Lower leg skin (tissue), 4 donors: ENCODE measurements at places on chromosomes 4 and X.

DNA sequence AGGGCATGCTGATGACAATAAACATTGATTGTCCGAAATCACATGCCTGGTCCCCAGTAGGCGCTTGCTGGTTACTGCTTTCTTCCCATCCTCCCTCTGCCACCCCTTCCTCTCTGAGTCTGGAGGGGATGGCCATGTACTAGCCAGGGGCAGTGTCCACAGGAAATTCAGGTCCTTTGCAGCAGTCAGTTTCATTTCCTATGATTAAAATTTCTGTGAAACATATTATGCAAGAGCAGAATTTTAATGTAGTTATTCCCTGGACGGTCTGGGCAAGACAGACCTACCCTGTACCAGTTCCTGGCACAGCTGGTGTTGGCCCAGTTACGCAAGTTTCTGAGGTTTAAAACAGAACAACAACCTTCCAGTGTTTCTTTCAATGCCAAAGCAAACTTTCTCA is 28.2 kb upstream of the TLR2 start:
- no peak for DNase-seq

DNA sequence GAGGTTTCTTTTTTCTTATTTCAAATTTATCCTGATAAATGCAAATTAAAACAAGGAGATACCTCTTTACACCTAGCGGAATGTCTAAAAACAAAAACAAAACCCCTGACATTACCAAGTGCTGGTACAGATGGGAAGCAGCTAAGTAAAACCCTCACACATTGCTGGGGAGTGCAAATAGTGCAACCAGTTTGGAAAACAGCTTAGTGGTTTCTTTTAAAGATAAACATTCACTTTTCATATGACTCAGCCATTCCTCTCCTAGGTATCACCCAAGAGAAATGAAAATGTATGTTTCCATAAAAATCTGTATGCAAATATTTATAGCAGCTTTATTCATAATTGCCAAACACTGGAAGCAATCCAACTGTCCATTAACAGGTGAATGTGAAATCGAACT is 84.1 kb upstream of the HELT start:
- no peak for DNase-seq

DNA sequence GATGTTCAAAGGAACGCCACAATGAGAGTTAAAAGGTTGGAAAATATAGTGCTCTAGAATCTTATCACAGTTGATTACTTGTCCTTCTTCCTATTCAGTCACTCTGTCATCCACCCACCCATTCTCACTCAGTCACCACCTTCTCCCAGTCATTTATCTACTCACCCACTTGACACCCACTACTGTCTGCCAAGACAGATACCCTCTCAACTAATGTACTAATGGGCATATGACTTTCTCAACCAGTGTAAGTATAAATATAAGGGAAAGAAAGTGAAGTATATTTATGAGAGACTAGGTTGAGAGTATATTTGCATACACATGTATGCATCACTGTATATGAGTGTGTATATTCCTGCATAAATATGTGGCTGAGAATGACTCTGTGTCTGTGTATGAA is 20.0 kb downstream of the MID2 start:
- DNase-seq: no peak

DNA sequence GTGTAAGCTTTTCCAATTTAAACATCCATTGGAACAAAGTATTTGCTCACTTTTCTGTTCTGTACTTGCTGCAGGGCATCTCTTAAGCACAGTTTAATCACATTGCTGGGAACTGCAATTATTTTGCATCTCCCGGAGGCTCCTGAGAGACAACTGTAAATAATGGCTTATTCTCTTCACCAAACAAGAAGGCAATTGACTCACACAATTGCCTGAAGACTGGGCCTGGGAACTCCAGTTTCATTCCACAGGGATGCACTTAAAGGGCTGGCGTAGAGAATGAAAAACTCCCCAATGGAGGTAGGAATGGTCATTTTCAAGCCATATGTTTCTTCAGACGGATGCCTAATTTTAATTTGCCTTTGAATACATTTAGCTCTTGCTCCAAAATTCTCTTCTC is 29.5 kb downstream of the TFDP3 start:
- DNase-seq: no peak

GRCh38 chrX:123918106-123918721 is 43.3 kb upstream of the STAG2 start:
- no peak for DNase-seq

GRCh38 chrX:7280520-7280919 is 132.6 kb upstream of the PUDP start:
- DNase-seq: no peak
